ENCODE measurements at places on chromosomes 12 and 14.

DNA sequence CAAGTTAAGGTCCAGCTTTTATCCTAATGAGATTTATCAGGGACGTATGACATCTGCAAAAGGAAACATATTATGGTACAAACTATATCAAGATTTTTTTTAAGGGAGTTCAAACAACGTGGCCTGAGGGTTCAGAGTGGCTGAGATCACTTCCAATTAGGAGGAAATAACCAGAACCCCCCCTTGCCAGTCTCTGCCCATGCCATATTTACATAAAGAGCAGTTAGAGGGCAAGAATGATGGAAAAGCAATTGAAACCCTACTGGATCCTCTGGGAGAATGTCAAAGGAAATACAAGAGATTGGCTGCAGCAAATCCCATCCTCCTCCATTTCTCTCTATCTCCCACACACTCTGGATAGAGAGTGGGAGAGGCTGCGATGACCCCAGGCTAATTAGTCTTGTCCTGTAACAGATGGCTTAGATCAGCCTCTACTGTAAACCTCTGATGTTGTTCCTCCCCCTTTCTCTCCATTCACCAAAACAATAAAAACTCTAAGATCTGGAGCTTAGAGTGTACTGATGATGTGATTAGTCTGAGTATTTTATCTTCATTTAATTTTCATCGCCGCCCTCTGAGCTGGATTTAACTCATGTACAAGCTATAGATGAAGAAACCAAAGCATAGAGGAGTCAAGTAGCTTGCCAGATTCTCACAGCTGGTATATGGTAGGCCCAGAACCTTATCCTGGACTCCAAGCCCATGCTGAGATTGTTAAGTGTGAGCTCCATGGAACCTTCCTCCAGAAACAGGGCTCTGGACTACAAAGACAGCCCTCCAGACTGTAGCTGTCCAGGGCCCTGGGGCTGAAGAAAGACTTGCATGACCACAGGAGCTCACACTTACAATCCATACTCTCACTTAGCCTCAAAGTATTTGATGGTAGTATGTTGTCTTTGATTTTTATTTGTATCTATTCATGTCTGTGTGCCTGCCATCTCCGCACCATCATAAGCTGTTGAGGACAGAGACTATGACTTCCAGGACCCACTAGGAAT, 54.1 kb upstream of the GNG2 start:
- DNase-seq: no peak

DNA sequence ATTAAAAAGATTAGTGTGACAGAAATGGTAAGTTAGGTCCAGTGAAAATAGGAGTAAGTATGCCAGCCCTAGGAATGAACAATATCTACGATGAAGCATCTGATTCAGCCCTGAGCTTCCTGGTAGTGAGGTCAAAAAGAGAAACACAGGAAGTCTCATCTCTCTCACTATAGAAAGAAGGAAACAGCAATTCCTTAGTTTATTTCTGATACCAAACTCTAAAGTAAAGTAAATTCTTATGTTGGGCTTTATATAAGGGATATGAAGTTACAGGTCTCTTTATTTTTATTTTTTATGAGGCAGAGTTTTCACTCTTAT, 76.7 kb upstream of the RFLNA start:
- DNase-seq: no peak

GRCh38 chr12:89346741-89347324, 5.5 kb downstream of the DUSP6 start:
- no peak for DNase-seq

- no peak for DNase-seq
These were observed 841.1 kb downstream of the TMTC2 start for GRCh38 chr12:83527810-83528209.
